ENCODE measurements at places on chromosomes 5 and 9.

DNA sequence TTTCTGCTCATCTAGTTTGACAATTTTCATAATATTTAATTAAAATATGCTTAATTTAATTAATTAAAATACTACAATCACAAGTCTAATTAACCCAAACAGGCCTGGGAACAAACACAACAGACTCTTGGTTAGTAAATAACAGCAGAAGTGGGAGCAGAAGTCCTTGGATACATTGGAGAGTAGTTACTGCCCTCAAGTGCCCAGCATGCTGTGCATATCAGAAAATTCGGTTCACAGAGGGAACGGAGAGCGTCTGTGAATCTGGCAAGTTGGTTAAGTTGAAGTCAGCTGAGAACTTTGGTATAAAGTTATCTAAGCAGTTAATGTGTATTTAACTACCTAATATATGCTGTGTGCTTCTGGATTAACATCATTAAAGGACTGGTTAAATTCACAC, 87.0 kb upstream of the ATG10 start:
- no peak for DNase-seq

- no peak for DNase-seq
These were observed 219.6 kb downstream of the ADAMTS6 start for GRCh38 chr5:65262096-65262495.

- DNase-seq = no peak
These were observed 48.1 kb downstream of the EBF1 start for GRCh38 chr5:159051421-159052282.

- DNase-seq = no peak
These were observed 154.7 kb downstream of the PCSK5 start for GRCh38 chr9:76045221-76045620.

- no peak for DNase-seq
These were observed 247.6 kb downstream of the TMEM232 start for GRCh38 chr5:110478895-110479294.

DNA sequence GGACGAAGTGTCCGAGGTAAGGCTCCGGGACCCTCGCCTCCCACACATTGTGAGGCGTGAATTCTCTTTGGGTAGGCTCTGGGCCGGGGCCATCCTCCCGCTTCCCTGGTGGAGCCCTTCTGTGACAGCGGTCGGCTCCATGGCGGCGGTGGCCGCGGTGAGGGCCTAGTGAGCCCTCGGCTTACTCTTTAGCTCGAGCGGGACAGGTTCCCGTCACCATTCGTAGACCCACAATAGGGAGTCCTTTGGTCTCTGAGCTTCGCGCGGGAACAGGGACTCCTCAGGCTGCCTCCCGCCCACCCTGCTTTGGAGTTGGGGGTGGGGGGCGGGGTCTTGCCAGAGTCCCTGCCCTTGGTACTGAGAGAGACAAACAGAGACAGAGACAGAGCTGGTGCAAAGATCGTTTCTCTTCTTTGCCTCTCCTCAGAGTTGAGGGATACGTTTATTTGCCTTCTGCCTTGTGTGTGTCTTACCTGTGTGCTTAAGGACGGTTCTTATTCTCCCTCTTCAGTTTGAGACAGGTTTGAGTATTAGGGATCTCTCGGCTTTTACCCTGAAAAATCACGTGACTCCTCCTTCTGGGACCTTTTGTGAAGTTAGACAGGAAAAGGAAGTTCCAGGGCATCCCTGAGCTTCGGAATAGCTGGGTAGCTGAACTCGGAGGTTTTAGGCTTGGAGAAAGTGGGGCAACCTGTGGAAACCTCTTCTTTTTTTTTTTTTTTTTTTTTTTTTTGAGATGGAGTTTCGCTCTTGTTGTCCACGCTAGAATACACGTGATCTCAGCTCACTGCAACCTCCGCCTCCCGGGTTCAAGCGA, 833 bp downstream of the ANKHD1 start:
- peak; percentile 13 for DNase-seq

- DNase-seq = no peak
These were observed 81.0 kb downstream of the MACROH2A1 start for GRCh38 chr5:135318037-135318436.

GRCh38 chr5:98492258-98492657, 281.2 kb upstream of the RGMB start:
- DNase-seq = no peak

- DNase-seq = no peak
These were observed 9.2 kb downstream of the SLC6A3 start for GRCh38 chr5:1436036-1436435.

DNA sequence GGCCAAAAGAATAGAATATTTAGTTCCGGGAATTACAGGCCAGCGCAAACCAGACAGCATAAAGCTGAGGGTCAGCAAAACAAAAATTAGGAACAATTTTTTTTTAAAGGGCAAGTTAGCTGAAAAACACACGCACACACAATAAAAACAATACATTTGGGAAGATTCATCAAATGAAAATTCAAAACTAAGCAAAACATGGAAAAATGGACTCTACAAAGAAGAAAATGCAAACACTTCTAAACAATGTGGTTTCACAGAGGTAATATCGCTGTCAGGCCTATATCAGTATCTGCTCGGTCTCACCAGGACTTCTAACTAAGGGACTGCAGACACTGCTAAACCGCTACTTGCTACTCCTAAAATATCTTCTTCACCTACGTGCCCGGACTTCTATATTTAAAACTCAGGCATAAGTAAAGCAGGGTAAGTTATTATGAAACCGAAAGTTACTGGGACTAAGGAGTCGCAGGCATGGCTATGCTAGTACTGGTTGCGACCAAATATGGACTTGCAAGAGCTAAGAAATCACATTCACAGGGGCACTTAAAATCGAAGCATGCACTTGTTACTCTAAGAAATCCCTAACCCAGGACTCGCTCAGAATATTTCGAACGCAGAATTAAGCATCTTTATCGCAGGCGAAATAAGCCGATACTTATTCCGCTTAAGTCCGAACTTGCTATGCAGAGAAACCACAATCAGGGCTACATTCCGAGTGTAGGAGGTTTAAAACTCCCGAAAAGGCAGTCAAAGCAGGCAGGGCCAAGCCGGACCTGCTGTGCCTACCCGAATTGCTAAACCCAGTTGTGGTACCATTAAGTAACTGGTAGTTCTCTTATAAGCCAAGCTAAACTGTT, 2.3 kb downstream of the ANXA2R start:
- DNase-seq = no peak

DNA sequence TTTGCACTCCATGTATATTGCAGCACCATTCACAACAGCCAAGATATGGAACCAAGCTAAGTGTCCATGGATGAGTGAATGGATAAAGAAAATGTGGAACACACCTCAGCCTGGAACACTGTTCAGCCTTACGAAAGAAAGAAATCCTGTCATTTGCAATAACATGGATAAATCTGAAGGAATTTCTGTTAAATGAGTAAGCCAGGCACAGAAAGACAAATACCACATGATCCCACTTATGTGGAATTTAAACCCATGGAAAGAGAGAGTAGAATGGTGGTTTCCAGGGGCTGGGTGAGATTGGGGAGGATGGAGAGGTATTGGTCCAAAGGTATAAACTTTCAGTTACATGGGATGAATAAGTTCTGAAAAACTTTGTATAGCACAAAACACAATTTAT, 228.9 kb upstream of the CD180 start:
- DNase-seq = no peak

- DNase-seq = no peak
These were observed 510.1 kb downstream of the NR2F1-AS1 start for GRCh38 chr5:93070938-93071337.

- DNase-seq = no peak
These were observed 11.7 kb downstream of the TRIM23 start for GRCh38 chr5:65612298-65612907.

DNA sequence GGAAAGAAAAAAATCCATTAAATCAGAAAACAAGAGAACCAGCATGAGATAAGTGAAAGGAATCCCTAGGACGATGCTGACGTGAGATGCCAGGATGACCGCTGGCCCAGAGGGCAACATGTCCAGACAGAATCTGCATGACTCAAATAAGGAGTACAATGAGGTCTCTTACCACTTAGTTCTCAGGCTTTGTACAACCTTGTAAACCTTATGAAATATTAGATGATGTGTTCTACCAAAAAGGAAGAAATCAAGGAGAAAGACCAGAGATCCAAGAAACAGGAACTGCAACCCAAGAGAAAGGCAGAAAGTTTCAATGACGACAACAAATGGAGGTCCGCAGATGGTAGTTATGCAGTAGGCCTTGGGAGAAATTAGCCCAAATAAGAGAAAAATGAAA, 2.8 kb upstream of the GPR150 start:
- no peak for DNase-seq

Measured in stimulated activated CD8-positive, alpha-beta memory T cell treated with anti-CD3 and anti-CD28 coated beads, Interleukin-4, amount 100 ng/mL, for 1 hour (primary cell).